ENCODE measurements at places on chromosomes 4 and X.

DNA sequence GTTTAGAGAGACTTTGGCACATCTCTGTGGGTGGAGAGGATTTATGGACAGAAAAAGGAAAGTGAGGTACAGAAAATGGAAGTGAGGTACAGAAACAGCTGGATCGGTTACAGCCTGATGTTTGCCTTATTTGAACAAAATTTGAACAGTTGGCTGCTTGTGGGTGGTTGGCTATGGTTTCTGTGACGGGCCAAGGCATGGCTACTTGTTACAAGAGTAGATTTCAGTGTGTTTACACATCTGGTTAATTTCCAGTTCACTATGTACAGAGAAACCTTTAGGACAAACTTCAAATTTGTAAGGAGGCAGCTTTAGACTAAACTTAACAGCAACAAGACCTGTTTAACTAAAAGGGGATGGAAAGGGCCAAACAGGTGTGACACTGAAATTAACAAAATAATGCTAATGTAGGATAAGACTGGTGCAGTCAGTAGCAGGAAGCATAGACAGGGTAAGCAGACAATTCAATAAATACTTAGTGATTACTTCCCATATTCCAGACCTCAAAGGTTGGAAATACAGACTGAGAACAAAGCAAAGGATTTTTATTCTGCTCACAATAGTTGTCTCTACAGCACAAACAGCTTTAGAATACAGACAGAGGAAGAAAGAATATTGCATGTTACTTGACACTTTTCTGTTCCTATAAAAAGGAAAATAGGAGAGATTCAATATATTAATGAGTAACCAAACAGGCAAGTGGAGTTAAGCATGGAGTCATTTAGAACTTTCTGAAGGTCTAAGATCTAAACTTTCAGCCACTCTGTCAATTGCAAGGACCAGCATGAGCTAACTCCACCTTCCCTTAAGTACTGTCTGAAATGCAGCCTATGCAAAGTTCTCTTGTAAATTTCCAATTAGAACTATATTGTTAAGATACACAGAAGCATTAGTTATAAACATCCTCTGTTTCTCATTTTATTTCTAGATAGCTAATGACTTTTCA is 294.4 kb upstream of the FAT4 start:
- DNase-seq = no peak

DNA sequence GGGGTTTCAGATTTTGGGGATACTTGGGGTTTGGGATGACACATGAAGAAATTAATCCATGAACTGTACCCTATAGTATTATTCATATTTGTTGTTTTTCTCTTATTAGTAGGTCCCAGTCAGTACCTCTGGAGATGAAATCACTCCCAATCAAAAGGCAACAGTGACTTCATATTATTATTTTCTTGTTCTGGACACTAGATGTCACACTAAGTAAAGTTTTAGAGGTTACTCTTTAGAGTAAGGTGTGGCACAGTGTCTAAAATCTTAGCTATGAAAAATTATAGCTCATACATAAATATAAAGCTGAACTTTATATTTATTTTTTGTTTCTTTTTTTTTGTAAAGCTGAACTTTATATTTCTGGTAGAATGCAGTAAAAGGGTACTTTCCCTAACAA is 35.1 kb downstream of the FAM114A1 start:
- DNase-seq = no peak

DNA sequence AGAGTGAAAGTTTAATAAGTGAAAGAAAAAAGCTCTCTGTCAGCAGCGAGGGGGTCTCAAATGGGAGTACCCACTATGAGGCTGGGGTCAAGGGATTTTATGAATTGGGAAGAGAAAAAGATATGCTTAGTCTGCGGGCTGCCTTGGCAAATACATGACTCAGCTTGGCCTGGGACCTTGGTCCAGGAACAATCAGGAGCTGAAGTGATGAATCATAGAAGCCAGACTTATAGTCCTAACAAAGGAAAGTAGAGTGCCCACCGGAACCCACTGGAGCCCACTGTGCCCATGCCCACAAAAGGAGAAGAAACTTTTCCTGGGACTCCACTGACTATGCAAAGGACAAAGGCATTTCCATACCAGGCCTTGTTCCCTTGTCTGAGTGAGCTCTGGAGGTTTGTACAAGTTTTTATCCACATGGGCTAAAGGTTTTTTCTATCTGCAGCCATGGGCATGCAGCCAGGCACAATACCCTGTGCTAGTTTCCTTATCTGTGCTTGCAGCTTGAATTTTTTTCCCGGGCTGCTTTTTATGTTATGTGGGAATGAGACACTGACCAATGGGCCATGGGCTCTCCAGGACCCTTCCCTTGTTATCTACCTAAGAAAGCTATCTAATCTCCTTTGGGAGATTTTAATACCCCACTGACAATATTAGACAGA is 201.7 kb downstream of the FAM133A start:
- no peak for DNase-seq

DNA sequence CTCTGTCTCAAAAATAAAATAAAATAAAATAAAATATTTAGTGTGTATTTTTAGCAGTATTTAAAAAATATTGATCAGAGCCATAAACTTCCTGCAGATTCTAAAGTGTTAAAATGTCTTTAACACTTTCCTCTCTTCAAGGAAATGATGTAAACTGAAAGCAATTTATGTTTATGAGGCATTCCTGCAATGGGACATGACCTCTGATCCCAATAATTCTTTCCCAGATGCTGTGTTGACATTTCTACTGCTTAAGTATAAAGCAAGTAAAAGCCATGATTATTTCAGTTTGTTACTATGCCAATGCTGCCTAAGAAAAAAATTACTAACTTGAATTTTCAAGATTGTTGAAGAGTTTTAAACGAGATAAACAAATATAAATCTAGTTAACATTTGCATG is 29.0 kb downstream of the COQ2 start:
- no peak for DNase-seq

GRCh38 chrX:29477878-29478277 is 737.5 kb upstream of the MAGEB2 start:
- no peak for DNase-seq

- no peak for DNase-seq
Observed at GRCh38 chr4:138487670-138488069, 245.5 kb upstream of the SLC7A11 start.

- DNase-seq = no peak
Observed at GRCh38 chrX:153913211-153913610, 8.7 kb downstream of the AVPR2 start.

All from NCI-H446 treated with DMSO at 0.1 percent for 48 hours (cell line).